ACHN (cell line): ENCODE measurements at places on chromosomes 2 and 18.
A peak's percentile ranks its signal among the peaks of the same experiment; 100 is the strongest.

DNA sequence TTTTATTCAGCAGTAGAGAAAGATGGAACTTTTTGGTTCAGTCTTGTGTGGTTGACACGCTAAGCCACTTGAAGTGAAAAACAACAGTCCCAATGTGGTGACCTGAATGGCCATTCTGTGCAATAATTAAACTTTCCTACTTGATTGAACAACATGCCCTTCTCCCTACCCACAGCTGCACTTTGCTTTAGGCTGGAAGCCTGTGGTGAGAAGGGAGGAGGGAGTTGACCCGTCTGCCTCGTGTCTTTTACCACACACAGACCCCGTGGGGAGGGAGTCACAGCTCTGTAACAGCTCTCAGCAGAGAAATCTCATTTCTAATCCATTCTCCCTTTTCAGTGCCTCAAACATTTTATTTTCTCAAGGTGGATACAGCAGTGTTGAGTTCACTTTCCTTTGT is 138.2 kb upstream of the PKDCC start:
- no peak for DNase-seq

DNA sequence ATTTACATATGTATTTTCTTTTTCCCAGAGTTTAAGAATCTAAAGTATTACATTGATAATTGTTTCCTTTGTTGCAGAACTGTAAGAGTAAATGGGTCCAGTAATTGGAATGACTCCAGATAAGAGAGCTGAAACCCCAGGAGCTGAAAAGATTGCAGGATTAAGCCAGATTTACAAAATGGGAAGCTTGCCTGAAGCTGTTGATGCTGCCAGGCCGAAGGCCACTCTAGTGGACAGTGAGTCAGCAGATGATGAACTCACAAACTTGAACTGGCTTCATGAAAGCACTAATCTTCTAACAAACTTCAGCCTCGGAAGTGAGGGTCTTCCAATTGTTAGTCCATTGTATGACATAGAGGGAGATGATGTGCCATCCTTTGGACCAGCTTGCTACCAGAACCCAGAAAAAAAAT is 183.8 kb upstream of the STON1 start:
- DNase-seq = peak; percentile 71

- DNase-seq = no peak
These were observed 63.0 kb upstream of the ACSL3 start for GRCh38 chr2:222797871-222798270.

DNA sequence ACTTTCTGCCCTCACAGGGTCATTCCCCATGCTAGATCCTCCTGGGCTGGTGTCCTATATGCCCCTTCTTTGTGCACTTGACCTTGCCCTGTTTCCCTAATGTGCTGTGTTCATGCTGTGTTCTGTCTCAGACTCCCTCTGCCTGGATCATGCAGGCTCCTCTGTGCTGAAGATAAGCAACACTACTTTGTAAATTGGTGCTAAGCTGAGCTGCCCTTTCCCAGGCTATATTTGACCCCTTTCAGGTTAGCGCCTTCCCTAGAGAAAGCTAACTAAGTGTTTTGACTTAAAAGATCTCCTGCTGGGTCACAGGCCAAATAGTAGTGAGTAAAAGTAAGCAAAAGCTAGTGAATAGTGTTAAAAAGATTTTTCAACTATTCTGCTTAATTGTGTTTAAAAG is 257.2 kb upstream of the RGPD4 start:
- DNase-seq = no peak

DNA sequence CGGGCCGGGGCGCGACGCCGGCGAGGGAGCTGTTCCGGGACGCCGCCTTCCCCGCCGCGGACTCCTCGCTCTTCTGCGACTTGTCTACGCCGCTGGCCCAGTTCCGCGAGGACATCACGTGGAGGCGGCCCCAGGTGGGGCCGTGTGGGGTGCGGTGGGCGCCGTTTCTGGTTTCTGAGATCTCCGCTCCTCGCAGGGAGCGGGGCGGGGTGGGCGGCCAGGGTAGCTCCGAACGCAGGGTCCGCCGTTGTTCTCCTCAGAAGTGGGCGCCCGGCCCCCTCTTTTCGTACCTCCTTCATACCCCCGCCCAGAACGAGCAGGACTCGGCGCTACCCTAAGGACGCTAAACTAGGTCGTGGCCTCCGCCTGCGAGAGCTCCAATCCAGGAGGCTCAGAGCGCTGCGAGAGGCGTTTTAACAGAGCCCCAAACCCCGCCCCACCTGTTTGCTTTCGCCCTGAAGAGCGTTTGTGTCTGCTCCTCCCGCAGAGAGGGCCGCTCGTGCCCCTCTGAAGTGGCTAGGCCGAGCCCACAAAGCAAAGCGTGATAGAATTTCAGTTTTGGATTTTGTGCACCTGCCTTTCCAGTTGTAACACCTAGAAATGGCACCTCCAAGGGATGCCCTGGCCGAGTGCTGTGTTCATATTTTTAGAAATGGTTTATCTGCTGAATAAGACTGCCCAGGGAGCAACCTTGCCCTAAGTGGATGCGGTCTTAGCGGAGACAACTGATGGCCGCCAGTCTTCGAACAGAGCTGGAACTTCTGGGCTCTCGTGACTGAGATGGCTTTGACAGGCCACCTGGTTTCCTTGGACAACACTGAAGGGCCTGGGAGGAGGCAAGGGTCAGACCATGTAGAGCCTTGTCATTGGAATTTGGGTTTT is 626 bp downstream of the CAPN10 start:
- peak; percentile 55 for DNase-seq

DNA sequence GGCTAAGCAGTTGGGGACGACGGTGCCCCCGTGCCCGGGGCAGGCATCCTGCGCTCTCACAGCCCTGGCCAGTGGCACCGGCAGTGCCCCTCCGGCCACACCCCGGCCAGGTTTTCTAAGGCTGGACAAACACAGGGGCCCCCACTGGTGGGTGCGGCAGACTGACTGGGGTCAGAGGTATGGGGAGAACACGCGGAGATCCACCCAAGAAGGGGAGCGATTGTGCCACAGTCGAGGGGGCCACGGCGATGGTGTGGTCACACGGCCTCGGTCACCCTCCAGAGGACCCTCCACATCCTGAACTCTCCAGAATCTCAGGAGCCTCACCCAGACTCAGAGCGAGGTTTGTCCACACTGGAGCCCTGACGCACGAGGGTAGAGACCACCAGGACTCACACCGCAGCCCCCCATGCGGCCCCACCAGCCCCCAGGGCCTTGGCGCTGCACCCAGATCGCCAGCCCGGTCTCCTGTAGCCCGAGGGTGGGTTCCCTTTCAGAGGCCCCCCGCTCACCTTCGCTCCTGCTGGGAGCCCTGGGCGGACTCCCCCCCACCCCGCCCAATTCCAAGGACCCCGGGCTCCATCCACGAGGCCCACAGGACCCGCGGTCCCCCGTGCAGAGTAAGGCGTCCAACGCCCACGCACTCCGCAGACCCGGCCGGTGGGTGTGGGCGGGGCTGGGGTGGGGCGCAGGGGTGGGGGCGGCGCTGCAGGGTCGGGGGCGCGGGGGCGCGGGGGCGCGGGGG is 15.2 kb downstream of the PDCD1 start:
- no peak for DNase-seq

DNA sequence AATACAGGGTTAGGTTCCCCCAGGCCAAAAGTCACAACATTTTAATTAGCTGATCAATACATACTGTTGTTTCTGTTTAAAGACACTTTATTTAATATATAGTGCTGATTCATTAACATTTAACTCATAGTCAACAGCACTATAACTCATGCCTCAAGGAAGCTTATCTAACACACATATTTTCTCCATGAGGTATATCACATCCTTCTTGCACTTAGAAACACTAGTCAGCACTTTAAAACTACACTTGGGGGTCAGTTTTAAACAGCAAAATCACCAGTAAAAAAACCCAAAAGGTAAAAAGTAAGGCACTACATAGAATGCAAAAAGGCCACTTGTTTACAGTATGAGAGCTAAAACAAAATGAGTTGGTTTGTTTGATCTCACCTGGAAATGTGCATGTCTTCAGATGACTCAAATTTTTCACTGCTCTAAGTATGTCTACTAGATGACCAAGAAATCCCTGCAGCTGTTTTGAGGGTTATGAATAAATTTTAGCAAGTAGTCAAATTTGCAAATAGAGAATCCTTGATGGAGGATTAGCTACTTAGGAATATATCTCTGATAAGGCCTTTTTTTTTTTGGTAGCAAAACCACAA is 54.1 kb upstream of the EPB41L5 start:
- no peak for DNase-seq

DNA sequence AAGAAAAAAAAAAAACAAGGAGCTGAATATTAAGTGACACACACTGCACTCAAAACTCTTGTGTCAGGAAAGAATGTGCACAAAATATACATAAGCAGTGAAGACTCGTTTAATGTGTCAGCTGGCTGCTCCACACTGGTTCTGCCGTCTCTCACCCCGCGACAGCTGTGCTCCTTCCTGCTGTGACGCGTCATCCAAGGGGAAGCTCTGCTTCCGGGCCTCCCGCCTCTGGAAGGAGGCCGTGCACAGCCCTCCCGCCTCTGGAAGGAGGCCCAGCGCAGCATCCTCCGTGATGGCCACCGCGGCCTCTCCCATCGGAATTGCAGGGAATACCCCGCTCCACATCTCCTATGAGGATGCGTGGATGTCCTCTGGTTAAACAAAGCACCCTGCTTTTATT is 151.0 kb downstream of the HDAC4 start:
- no peak for DNase-seq

- DNase-seq = peak; percentile 23
These were observed 3.4 kb upstream of the NARS1 start for GRCh38 chr18:57624988-57625387.

DNA sequence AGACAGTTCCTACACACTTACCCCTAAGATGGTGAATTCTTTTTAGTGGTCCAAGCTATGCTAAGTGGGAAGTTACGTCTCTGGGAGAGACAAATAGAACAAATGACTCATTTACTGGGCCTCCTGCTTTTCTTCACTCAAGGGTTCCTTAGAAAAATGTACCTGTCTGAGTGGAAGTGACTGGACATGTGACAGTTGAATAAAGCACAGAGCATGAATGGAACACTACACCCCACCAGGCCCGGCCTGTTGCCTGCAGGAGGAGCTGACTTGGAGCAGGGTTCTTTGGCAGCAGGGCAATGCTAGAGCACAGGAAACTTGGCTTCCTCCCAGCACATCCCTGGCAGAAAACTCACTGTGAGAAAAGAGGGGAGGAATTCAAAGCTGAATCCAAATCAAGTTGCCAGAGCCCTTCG is 451.0 kb upstream of the SETBP1 start:
- no peak for DNase-seq

- no peak for DNase-seq
These were observed 68.8 kb upstream of the CDC42EP3 start for GRCh38 chr2:37740164-37740739.
